ENCODE measurements at places on chromosomes 16 and 17.
A peak's percentile ranks its signal among the peaks of the same experiment; 100 is the strongest.

DNA sequence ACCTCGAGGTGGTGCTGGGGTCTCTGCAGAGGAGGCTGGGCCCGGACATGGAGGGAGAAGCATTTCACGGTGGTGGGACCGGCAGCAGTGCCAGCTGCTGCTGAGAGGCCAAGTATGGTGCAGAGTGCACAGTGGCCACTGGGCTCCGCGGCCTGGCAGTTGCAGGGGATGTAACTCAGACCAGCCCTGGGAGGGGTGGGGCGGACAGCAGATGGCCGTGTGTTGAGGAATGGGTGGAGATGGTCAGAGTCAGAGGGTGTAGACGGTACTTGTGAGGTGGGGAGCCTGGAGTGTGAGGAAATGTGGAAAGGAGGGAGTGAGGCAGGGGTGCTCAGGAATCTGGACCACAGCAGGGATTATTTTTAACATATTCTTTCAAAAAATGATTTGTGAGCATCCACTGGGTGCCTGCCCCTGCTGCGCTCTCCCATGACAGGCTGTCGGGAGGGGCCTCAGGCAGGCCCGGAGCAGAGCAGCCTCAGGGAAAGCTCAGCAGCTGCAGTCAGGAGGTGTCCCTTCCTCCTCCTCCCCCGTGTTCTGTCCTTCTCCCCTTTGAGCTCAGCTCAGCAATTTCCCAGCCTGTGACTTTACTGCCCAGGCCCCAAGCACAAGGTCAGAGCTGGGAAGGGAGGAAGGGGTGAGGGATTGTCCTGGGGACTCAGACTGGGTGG lies 113.1 kb downstream of the RAP1GAP2 start:
- DNase-seq = no peak

GRCh38 chr17:42908872-42909700 lies 8.5 kb downstream of the G6PC1 start:
- DNase-seq = no peak

DNA sequence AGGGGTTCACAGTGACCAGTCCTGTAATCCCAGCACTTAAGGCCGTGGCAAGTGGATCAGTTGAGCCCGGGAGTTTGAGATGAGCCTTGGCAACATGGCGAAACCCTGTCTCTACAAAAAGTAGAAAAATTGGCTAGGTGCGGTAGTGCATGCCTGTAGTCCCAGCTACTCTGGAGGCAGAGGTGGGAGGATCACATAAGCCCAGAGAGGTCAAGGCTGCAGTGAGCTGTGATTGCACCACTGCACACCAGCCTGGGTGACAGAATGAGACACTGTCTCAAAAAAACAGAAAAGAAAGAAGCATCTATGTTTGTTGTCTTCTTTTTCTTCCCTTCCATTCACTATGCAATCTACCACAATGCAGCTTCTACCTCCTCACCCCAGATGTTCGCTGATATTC lies 151.9 kb upstream of the RBL2 start:
- no peak for DNase-seq

- DNase-seq = no peak
Observed at GRCh38 chr16:27332105-27332504, 18.3 kb downstream of the IL4R start.

GRCh38 chr16:12276576-12276975 lies 300.0 kb downstream of the SNX29 start:
- DNase-seq = no peak

- no peak for DNase-seq
Observed at GRCh38 chr17:79463421-79464317, 147.2 kb downstream of the RBFOX3 start.

DNA sequence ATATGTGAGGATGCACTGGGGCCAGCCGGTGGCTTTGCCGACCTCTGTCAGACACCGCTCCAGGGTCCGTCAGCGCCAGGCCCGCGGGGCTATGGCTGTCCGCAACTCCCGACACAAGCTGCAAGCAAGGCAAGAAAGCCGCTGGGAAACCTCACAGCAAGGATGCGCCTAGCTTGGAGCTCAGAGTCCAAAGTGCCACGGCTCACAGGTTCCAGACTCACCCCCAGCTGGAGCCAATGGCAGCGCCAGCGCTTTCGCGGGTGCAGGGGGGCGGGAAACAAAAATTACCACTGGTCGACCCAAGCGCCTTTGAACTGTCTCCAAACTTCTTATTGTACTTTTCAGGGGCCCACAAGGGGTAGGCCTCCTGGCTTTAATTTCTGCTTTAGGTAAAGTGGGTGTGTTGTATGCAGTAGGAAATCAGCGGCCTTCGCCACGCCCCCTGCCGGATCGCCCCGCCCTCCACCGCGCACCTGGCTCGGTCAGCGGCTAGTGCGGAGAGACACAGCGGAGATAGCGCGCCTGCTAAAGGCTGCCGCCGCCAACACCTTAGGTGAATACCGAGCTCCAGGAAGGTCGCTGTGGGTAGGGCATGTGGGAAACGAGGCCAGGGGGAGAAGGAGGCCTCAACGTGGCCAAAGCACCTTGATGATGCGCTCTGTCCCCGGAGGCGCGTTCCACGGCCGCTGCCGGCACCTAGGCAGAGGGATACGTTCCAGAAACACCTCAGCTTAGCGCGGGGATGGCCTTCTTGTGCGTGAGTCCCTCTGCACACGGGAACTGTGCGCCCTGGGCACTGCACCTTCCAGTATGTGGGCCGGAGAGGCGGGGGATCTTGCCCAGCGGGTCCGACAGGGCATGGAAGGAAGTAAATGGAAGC lies 61.0 kb upstream of the RBL2 start:
- no peak for DNase-seq

DNA sequence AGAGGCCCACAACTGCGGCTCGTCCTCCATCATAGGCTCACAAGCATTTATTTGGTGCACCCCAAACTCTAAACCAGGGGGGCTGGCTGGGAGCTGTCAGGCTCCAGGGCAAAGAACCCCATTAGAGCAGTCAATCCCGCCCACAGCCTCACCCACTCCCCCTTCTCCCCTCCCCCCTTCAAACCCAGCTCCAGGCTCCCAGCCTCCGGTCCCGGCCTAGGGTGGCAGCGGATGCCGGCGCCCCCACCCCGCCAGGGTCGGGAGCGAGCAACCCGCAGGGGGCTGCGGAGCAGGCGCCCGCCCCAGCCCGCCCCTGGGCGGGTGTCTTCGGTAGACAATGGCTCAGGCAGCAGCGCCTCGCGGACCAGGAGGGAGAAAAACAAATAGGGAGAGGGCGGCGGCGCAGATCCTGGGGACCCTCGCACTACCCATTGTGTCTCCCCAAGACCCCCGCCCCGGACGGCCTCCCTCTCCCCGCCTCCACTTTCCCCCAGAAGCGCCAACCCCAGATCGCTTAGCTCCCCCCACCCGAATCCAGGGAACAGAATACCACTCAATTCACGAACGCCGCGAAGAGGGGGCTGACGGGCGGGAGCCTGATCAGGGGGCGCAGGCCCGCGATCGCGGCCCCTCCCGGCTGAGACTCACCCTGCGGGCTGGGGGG lies 572 bp downstream of the FAM171A2 start:
- no peak for DNase-seq

DNA sequence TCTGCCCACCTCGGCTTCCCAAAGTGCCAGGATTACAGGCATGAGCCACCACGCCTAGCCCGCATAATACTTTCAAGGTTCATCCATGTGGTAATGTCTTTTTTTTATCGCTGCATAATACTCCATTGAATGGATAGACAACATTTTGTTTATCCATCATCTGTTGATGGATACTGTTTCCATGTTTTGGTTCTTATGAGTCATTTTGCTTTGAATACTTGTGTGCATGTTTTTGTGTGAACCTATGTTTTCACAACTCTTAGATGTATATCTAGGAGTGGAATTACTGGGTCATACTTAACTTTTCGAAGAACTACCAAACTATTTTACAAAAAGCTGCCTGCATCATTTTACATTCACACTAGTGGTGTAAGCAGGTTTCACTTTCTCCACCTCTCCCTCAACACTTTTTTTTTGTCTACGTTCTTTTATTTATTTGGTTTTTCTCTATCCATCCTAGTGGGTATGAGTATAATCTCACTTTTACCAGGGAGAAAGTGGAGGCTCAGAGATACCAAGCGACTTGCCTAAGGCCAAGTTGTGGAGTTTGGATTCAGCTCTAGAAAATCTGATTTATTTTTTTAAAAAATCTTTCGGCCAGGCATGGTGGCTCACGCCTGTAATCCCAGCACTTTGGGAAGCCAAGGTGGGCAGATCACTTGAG lies 151.2 kb downstream of the CMIP start:
- no peak for DNase-seq

DNA sequence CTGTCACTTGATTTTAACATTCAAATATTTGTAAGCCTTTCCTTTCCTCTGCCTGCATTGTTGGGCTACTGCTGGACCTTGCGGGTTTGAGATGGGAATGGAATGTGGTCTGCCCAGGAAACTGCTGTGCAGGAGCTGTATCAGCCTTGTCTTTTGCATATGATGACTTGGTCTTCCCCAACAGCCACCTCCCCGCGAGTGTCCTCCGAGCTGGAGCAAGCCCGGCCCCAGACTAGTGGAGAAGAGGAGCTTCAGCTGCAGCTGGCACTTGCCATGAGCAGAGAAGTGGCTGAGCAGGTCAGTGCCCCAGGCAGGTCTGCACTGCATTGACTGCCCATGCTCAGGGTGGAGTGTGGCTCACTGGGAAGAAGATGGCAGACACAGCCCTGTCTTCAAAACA lies 52.8 kb downstream of the B9D1 start:
- DNase-seq = no peak

GRCh38 chr16:11164482-11165270 lies 91.3 kb downstream of the SOCS1 start:
- no peak for DNase-seq

- peak; percentile 1 for DNase-seq
Observed at GRCh38 chr16:54926166-54926838, 4.4 kb upstream of the IRX5 start.

DNA sequence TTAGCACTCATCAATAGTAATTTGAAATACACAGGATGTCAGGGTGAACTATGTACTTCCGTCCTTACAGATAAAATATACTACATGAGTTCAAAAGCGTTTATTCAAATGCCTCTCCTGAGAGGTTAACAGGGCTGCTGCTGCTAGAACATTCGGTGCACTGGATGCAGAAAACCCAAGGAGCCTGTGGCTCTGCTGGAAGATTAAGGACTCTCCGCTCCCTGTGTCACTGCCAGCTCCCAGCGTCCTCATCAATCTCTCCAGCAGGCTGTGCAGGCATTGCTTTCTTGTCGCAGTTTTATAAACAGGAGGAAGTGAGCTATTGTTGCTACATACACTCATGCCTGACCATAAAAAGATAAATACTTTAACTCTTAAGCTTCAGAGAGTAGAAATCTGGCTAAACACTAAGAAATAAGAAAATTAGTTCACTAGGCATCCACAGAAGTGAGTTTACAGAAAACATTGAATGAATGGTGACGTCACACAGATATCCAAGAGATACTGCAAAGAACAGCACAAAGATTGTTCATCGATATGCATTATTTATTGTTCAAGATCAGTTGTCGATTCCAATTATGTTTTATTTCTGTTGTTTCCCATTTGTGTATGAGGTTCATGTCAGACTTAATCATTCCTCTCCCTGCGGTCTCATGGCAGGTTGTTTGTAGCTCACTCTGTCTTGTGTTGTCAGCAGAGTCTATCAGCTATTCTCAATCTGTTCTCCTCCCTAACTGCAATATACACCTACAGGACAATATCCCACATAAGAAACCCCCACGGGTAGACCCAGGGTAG lies 127.9 kb upstream of the MON1B start:
- no peak for DNase-seq

GRCh38 chr17:63722403-63722802 lies 19.2 kb downstream of the STRADA start:
- no peak for DNase-seq

DNA sequence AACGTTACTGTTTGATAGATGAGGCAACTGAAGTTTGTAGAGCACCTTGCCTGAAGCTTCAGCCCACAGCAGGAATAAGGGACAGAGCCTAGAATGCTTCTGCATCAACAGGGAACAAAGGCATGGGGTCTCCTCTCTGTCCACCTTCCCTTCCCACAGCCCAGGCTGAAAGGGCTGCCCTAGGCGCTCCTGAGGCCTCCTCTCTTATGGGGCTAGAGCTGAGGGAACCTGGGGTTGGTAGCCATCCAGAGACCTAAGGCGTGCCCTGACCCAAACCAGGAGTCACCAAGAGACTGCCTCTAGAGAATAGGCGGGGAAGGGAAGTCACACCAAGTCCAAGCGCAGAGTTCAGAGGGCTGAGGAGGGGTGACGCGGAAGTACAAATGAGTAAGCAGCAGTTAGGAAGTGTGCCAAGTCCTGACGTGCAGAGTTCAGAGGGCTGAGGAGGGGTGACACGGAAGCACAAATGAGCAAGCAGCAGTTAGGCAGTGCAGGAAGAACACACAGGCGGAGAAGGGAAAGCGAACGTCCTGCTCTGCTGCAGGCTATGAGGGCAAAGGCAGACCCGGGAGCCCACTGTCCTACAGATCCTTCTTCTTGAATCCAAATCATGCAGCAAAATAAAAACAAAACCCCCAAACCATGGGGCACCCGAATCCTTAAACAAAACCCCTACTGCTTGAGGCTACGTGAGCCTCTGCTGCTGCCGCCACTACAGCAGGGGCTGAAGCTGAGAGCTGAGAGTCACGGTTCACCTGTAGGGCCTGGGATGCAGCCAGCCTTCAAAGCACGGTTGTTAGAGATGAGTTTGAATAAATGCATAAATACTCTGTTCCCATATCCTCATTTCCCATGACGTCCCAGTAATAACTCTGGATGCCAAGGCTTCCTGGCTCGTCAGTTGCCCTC lies 2.7 kb upstream of the SPG7 start:
- peak; percentile 94 for DNase-seq

DNA sequence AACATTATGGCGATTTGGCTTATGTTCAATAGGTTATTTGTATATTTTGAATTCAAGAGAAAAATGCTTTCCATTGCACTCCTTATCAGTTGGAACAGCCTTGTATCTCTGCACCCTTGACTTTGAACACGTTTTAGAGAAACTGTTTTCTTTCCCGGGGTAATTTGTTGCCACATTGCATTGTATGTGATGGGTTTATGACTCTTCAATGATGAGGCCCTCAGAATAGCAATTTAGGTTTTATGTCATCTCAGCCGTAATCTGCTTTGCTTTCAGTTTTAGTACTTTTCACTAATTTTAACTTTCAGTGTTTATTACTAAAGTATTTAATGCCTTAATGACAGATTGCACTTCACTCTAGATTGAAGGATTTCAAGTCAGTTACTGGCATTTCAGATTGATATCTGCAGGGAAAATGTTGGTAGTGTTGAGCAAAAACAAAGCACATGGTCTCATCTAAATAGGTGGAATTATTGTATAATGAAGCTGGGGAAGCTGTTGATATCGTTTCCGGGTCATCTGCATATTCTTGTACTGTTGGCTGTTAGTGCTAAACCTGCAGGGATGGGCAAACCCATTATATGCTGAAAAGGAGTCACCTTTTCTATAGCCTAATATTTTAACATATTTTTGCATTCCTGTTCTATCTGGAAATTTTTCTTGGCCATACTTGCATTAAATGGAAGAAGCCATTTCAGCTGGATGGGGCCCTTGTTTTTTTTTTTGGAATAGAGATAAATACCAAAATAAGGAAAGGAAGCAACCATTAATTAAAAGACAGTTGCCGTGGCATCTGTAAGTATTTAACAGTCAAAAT lies 2.0 kb downstream of the LUC7L3 start:
- DNase-seq = no peak

GRCh38 chr16:12272264-12272663 lies 295.7 kb downstream of the SNX29 start:
- DNase-seq = no peak
